ENCODE measurements at places on chromosomes 6 and 20.

- DNase-seq, result no peak
Observed at GRCh38 chr6:14501240-14501639, 383.7 kb downstream of the CD83 start.

GRCh38 chr6:15877231-15877630, 214.4 kb upstream of the DTNBP1 start:
- no peak for DNase-seq

DNA sequence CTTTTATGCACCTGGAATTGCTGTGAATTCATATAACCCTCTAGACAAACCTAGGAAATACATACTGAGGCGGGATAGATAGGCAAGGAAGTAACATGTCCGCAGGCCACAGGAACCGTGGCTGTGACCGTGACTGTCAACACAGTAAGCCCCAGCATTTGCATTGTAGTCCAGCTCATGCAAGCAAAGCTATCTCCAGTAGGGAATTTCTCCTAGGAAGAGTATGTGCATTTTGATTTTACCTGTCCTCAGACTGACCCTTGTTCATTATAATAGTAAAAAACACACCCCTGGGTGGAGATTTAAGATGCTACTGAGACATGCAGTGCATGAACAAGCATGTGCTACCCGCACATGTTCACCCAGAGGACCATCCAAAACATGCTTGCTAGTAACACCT, 30.5 kb upstream of the RIMS4 start:
- no peak for DNase-seq

DNA sequence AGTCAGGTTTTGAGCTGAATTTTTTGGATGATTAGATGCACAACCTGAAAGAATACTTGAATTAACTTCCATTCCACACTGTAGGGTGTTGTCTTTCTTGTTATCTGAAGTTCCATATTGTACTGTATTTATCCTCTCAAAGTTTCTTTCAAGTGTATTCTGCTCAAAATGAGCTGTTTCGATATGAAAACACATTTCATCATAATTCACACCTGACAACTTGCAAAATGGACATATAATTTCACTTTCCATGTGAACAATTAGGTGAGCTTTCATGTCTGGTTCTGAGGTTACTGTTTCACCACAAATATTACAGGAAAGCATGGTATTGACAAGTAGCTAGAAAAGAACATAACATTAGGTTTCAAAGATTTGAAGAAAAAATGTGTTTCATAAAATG, 1.7 kb downstream of the ZUP1 start:
- DNase-seq, result no peak

GRCh38 chr6:144353871-144354314, 68.8 kb downstream of the UTRN start:
- no peak for DNase-seq

DNA sequence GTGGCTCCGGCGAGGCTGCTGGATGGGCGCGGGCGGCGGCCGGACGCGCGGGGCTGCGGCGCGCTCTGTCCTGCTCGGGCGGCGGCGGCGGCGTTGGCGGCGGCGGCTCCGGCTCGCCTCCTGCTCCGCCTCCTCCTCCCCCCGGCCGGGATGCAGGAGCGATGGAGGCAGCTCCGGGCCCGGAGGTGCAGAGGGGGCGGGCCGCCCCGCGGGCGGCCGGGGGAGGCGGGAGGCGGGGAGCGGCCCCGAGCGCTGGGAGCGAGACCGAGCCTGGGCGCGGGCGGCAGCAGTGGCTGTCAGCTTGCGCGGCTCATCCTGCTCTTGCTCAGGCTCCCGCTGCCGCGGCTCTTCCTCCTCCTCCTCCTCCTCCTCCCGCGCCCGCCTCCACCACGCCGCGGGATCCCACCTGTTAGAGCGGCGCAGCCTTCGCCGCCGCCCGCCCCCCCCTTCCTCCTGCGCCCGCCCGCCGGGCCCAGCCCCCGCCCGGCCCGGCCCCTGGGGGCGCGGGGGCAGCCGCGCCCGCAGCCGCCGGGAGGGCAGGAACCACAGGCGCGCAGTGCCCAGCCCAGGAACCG, at the start of gene NOL4L:
Gene NOL4L (minus strand): TSS at position 323 of the 575 bp plus-strand sequence. CDS start 443 bp downstream, outside the sequence.
- no peak for DNase-seq

DNA sequence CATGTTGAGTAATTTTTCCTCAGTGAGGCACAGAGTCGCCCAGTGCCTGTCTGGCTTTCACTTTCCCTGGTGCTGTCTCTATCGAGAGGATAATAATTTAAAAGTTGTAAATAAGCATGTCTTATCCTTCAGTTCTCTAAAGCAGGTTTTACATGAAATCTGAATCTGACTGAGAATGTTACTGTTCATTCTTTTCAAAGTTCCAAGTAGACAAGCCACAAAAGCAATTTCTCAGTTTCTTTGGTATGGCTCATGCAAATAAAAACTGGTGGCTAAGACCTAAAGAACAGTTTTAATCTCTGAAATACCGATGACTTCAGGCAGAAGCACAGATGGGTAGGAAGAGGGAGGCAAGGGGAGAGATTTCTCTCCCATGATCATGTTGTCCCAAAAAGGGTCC, 87.6 kb upstream of the GCM1 start:
- no peak for DNase-seq

DNA sequence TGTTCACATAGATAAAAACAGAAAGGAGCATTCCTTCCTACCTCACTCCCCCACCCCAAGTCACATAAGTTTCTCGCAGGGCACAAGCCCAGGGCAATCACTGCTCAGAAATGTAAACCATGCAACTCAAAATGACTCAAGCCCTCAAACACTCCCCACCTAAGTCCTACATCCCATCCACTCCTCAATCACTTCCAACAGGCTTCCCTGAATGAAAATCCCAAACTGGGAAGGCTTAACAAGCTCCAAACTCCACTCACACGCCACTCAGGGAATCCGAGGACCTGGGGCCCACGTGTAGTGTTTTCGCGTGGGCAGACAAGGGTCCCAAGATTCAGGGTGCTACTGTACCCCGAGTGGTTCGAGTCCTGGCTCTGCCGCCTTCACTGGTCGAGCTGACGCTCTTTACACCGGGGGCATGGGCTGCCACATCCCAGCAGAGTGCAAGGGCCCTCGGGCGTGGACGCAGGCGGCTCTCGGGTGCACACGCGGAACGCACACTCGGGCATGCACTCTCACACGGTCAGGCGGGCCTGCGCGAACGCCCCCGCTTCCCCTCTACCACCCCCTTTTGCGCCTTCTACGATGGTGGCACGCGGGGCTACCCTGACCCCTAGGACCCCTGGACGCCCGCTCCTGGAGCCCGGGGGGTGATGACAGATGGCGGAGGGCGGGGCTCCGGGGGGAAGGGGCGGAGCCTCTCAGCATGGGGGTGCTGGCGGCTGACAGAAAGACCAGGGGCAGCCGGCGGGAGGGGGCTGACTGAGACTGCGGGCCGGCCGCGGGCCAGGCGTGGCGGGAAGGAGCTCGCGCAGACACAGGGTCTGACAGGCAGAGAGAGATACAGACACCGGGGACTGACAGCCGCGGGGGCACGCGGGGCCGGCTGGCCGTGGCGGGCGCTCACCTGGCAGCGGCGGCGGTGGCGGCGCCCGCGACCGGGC, 657 bp downstream of the ZHX3 start:
- DNase-seq, result no peak

DNA sequence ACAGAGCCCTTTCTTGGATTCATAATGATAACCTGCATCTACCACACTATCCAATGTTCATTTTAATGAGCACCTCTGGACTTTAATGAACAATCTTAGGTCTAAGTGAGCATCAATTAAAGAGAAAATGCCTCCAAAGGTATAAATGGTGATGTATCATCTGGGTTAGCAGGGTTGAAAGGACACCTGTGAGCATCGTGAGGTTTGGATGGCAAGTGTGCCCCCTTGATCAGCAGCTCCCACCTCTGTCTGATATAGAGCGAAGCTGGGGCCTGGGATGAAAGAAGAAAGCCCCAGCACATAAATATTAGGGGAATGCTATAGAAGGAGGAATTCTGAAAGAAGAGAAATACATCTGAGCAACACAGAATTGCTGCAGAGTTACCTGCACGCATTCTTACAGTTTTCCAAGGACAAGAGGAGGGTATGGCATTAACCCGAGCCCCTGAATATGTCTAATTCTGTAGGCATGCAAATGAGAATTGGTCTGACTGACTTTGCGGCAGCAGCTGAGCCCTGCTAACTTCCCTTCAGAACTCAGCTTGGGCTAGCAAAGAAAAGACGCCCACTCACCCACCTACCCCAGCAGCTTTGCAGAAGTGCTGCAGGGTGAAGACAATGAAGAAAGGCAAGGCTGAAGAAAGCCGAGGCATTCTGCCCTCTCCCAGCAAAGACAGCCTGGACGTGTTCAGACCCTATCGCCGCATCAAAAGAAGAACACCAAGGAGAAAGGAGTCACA, 136.2 kb downstream of the GMPR start:
- DNase-seq, result no peak

DNA sequence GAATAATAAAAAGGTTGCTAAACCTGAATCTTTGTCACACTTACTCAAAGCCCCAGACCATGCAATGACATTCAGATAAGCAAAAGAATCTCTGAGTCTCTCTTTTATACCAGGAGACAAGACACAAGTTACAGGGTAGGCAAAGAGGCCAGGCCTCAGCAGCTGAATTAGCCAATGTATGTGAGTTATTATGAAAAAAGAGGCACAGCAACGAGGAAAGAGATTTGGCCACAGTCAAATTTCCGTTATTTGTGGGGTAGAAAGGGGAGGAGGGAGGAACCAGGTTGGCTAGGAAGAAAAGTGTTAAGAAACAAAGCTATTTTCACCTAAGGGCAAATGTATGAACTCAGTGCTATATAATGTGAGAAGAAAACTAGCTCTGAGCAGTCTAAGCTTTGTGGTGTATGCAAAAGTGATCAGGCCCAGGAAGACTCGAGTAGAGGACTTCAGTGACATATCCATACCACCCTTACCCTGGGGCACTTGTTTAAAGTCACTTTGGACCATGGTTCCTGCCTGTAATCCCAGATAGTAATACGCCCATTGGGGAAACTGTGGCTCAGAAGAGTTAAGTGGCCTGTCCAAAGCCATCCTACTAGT, 19.1 kb downstream of the IPCEF1 start:
- DNase-seq, result no peak

GRCh38 chr6:142387997-142388815, 86.4 kb downstream of the ADGRG6 start:
- DNase-seq, result no peak

DNA sequence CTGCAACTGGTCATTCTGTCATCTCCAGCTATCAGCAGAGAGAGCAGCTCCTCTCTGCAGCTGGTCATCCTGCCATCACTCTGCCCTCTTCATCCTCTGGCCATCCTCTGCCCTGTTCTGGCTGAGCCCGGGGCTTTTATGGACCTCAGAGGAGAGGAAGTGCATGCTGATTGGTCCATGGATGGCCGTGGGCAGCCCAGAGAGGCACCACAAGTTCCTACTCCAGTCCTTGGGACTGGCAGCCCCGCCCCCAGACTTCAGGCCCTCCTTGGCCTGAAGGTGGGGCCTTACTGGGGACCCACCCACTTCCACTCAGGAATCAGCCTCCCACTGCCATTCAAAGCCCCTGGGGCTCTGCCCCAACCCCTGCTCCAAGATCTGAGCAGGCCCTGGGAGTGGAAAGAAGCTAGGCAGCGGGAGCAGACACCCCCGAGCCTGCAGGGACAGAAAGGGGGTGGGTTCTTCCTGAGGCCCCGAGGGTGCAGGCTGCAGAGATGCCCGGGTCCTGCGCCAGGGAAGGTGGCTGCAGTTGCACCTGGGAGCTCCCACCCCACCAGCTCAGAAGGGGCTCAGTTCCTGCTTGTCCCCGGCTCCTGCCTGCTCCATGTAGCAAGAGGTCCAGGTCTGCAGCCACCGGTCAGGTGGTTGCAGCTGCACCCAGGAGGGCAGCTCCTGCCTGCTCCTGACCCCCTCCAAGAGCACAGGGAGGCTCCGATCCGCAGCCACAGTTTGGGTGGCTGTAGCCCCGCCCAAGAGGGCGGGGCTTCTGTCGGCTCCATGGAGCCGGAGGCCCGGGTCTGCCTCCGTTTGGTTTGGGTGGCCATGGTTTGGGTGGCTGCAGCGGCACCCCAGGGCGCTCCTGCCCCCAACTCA, 34.1 kb upstream of the HMGA1 start:
- no peak for DNase-seq

DNA sequence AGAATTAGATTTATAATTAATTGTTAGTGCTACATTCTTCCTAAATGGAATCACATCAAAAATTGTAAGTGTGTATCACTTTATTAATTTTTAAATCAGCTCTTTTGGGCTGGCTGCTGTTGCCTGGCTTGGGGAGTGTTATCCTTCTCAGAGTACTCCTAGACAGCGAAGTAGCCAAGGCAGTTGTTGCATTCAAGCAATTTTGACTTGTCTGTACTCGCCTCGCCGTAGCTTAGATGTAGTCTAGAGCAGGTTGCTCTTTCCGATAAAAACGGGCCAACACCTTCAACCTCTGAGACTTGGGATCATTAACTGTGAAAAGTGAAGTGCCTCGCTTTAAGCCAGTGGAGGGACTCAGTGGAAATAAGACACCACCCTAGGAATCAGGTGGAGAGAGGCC, 151.3 kb downstream of the FARS2 start:
- no peak for DNase-seq

GRCh38 chr6:22888163-22888752, 318.9 kb downstream of the HDGFL1 start:
- no peak for DNase-seq

DNA sequence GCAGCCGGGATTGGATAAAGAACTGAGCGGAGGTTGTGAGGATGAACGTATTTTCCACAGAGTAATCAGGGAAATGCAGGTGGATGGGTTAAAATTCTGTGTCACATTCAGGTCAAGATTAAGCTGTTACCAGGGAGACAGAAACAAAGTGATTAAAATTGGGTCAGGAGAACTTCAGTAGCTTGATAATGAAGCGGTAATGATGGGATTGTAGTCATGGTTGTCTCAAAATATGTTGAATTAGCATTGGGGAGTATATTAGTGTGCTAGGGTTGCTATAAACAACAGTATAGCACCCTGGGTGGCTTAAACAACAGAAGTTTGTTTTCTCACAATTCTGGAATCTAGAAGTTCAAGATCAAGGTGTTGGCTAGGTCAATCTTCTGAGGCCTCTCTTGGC, 155.5 kb downstream of the GJA1 start:
- no peak for DNase-seq

DNA sequence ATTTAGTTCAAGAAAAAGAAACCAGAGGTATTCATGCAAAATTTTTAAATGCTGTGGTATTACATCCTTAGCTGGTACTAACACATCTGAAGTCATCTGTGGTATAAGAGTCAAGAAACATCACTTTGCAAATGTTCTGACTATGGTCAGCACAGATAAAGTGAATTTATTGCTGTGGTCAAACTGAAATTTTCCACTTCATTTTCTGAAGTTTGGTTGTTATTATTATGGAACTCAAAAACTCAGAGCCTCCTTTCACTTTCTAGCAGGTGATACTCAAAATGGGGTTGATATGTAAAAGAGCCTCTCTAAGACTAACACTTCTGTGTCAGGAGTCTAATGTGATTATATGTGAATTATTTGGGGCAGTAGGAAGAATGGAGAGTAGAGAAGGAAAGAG, 257.8 kb downstream of the RNGTT start:
- DNase-seq, result no peak
